ENCODE measurements at places on chromosomes 1 and 21. TPM values are rescaled to one million over a fixed set of nuclear protein-coding genes. Genes with fewer than 3 reads are reported as not detected.

Gene KCNE2
- not detected for total RNA-seq

Gene DNAH14
- 4.6 TPM for total RNA-seq

Gene PTGER3
- total RNA-seq, result 4.9 TPM

Gene TMEM200B
- 2.1 TPM for total RNA-seq

Gene LENEP
- total RNA-seq, result not detected

Gene RXRG
- 3.1 TPM for total RNA-seq

- peak; percentile 93 for DNase-seq
Measured at GRCh38 chr1:150976879-150977694, 2.5 kb upstream of the CERS2 start.

- no peak for DNase-seq
Measured at GRCh38 chr1:46405724-46406123, 11.6 kb downstream of the FAAH start.

GRCh38 chr1:11671544-11672286 is 7.7 kb downstream of the FBXO6 start:
- no peak for DNase-seq

DNA sequence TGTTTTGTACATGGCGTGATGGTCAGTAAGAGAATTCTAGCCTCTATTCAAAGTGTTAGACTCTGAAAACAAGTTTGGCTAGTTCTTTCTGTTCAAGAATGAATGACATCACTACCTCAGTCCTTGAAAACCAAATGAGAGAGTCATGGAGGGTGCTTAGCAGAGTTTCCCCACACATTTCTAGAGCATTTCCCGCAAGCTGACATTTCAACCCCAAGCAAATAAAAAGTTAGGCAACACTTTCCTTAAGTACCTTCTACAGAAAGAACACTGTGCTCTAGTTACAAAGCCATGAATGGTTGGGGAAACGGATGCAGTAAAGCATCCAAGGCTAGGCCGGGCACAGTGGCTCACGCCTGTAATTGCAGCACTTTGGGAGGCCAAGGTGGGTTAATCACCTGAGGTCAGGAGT is 47.9 kb upstream of the SLC44A3 start:
- DNase-seq, result no peak

DNA sequence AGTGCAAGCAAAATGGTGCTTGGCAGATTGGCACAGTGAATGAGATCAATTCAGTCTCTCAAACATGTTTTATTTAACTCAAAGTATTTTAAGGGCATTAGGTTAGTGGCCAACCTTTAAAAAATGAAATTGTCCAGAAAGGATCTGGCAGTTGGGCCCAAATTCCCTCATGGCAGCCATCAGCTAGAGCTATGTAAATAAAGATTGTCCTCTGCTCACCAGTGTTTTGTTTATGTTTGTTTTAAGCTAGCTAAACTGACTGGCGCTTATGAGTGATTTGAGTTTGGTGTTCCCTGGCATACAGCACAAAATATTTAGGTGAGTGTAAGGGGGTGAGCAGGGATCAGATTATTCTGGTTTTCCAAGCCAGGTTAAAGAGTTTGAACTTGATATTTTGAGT is 18.1 kb downstream of the HDAC1 start:
- DNase-seq, result no peak

- DNase-seq, result no peak
Measured at GRCh38 chr1:157249739-157250138, 111.5 kb upstream of the ETV3 start.

- no peak for DNase-seq
Measured at GRCh38 chr1:76471536-76471935, 395.7 kb upstream of the ST6GALNAC5 start.

All from Right ventricle myocardium inferior (tissue), 1 donor.